ENCODE measurements at places on chromosomes 5 and 9. TPM values are rescaled to one million over a fixed set of nuclear protein-coding genes. Genes with fewer than 3 reads are reported as not detected.

Gene NDUFS6
- total RNA-seq: 13.5 TPM

Gene PTPN3
- total RNA-seq: 3.3 TPM

Gene ADAMTS6
- 15.5 TPM for total RNA-seq

Gene DAP
- total RNA-seq: 7.3 TPM

Gene MYO10
- 25.3 TPM for total RNA-seq

Gene TIMD4
- total RNA-seq: under 0.01 TPM

GRCh38 chr5:178430186-178431062 is 159.8 kb downstream of the COL23A1 start:
- DNase-seq: no peak

- no peak for DNase-seq
These were observed 102.7 kb downstream of the EFNA5 start for GRCh38 chr5:107567901-107568671.

DNA sequence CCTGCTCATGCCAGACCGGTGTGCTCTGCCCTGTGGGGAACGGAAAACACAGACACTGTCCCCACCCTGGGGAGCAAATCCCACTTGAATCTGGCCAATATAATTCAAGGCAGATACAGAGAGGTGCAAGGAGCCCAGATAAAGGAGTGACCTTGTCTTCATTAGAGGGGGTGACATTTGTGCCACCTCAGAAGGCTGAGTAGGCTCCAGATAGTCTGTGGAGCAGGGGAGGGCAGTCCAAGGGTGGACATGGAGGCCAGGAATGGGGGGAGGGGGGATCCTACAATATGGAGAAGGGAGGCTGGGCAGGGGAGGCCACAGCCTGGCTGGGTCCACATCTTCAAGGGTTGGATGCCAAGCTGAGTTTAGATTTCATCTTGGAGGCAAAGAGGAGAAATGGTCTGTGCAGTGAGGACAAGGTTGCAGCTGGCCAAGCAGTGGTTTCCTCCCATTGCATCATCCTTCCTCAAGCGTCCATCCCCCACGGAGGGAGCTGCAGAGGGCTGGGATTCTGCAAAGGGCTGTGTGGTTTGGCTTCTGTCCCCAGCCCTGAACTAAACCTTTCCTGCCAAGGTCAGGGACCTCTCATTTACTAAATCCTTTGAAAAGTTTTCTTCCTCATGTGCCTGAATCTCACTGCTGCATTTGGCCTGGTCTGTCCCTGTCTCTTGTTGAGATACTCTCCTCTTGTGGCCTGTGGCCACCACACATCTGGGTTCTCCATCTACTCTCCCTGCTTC is 60.1 kb downstream of the GALNT12 start:
- DNase-seq: no peak

- DNase-seq: no peak
These were observed 538.2 kb downstream of the CCDC171 start for GRCh38 chr9:16090907-16091629.

- no peak for DNase-seq
These were observed 273.9 kb downstream of the NPR3 start for GRCh38 chr5:32984851-32985610.

Measured in frontal cortex (tissue), 4 donors.